ENCODE measurements at places on chromosomes 5 and 9.

- peak; percentile 35 for DNase-seq
These were observed 505 bp downstream of the RPS14 start for GRCh38 chr5:150448952-150449516.

GRCh38 chr5:43780586-43780985 lies 177.6 kb downstream of the NNT start:
- no peak for DNase-seq

DNA sequence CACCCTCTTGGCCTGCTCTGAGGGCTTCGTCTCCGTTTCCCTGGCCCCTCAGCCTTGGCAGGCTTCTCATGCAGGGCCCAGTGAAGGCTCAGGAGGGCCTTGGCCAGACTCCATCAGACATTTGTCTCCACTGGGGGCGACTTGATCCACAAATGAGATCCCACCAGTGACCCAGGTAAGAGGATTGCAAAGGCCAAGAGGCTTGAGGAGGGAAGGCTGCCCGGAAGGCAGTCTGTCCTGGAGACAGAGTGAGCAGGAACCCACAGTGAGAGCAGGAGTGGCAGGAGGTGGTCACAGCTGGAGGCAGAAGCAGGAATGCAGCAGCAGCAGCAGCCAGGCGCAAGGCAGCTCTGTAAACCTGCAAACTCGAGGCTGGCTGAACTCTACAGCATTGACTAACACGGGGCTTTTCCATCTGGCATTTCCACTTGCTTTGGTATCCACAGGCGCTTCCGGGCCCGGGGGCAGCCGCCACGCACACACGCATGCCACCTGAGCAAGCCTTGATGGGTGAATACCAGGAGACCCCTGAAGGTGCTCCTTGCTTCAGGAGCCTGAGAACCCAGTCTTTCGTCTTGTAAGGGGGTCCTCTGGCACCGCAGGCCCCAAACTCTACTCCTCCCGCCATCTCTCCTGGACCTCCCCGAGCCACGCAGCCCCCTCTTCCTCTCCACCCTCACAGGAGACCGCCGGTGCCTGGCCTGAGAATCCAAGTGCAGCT lies 14.7 kb downstream of the MGAT1 start:
- no peak for DNase-seq

DNA sequence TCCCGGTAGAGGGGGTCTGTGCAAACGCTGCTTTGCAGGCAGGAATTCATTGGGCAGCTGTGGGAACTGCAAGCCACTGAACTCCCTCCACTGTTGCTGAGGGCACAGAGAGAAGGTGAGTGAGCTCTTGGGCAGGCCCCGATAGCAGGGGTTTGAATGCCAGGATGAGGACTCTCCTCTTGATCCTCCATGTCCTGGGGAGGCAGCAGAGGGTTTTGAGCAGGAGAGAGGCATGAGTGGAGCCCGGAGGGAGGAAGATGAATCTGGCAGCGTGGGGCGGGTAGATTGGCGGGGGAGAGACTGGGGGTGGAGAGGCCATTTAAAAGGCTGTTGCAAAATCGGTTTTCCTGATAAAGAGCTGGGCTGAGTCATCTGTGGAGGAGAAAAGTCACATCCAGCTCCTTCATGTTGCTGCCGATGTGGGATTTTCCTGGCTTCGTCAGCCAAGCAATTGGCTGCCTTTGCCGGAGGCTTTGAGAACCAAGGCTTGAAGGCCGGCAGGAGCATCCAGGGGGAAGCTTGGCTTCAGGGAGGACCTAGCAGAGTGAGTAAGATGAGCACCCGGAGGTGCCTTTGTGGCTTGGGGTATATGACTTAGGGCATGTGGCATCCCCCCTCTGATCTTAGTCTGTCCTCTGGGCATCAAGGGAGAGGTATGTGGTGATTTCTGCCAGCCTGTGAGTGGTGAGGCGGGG lies at the start of gene SYNPO:
TSS of gene SYNPO (plus strand) at position 350 of the 695 bp plus-strand sequence. CDS start 7,616 bp downstream, outside the sequence.
- DNase-seq = no peak

GRCh38 chr5:44356231-44356630 lies 33.0 kb downstream of the FGF10 start:
- no peak for DNase-seq

- no peak for DNase-seq
These were observed 31.0 kb downstream of the TPPP start for GRCh38 chr5:661891-662750.

- no peak for DNase-seq
These were observed 209.9 kb downstream of the AOPEP start for GRCh38 chr9:94936419-94936818.
